ENCODE measurements at places on chromosomes 4 and X.
A peak's percentile ranks its signal among the peaks of the same experiment; 100 is the strongest.

DNA sequence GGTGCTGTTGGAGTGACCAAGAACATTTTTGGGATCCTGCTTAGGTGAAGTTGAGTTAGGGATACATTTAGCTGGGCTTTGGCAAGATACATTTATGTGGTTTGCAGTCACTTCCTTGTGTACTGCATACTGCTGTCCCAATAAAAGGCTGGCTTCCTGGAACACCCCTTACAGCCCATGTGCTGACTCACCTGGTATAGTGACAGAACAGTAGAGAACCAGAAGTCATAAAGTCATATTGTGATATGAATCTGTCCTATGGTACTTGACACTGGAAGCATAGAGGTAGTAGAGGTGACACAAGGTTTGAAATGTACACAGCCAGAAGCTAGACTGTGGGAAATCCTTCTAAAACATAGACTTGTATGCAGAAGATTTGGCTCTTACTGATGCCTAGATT lies 55.3 kb upstream of the SLC25A43 start:
- DNase-seq = no peak

GRCh38 chrX:109654516-109655109 lies 29.6 kb upstream of the KCNE5 start:
- no peak for DNase-seq

DNA sequence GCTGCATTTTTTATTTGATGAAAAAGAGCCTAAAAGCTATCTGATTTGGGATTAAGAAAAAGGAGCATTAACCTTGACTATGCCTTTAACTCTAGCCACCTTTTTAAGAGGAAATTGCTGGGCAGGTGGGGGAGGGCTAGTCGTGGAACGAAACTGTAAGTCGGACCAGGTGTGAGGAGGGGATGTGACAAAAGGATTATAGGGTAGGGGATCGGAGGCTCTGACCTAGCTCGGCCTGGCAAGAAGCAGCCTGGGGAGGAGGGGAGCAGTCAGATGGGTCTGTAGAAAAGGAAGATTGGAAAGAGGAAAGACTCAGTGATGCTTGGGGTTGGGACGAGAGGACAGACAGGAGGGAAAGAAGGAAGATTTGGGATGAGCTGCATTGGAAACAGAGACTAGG lies 21.1 kb upstream of the SPCS3 start:
- DNase-seq = no peak

GRCh38 chrX:8984231-8984630 lies 49.7 kb downstream of the FAM9B start:
- no peak for DNase-seq

DNA sequence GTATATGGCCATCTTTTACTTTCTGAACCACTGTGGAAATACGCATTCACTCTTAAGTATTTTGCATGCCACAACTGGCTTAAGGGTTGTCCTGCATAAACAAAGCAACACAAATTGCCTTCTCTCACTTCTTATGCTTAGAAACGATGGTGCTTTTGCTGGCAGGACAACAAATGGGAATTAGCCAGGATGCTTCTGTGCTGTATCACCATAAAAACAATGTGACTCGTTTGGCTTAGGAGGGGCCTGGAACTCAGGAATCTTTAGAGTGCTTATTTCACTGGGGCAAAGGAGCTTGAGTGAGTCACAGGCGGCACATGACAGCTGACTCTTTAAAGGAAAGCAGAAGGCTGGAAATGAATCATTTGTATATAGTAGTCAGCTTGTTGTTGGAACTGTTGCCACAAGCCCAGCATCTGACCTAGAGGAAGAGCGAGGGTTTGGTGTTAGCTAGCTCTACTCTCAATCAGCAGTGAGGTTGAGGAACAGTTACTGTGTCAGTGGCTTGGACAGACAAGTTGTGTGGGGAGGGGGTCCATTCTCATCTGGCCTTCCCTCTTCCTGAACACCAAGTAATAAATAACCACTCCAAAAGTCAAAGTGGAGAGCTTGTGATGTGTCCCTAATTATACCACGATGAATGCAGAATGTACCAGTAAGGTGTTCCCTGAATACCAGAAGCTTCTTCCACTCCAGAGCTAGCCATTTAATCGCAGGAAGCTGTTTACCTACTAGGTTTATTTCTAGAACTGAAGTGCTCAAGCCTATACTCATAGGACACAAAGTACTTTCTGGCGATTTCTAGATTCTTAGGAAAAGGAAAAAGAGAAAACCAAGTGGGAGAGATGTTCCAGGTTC lies 293.1 kb downstream of the CAMK2D start:
- DNase-seq = peak; percentile 98

DNA sequence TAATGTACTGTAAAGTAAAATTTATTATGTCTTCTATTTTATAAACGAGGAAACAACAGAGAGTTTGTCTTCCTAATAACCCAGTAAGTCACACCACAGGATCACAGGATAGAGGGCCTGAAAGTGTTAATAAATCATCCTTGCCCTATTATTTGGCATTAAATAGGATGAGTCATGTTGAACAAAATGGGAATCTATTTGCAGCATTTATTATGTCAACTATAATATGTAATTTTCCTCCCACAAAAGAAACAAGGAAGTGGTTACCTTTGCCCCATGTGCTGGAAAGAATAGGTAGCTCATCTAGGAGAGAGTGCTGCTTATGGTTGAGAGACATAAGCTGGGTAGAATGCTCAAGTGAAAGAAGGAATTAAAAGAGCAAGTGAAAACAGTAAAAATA lies 237.6 kb upstream of the NDST3 start:
- DNase-seq = no peak

GRCh38 chrX:103215425-103215991 lies 600 bp downstream of the BEX4 start:
- no peak for DNase-seq

GRCh38 chrX:150958177-150958576 lies 25.0 kb upstream of the HMGB3 start:
- DNase-seq = no peak

GRCh38 chr4:121707344-121707743 lies 10.6 kb upstream of the ANXA5 start:
- no peak for DNase-seq

DNA sequence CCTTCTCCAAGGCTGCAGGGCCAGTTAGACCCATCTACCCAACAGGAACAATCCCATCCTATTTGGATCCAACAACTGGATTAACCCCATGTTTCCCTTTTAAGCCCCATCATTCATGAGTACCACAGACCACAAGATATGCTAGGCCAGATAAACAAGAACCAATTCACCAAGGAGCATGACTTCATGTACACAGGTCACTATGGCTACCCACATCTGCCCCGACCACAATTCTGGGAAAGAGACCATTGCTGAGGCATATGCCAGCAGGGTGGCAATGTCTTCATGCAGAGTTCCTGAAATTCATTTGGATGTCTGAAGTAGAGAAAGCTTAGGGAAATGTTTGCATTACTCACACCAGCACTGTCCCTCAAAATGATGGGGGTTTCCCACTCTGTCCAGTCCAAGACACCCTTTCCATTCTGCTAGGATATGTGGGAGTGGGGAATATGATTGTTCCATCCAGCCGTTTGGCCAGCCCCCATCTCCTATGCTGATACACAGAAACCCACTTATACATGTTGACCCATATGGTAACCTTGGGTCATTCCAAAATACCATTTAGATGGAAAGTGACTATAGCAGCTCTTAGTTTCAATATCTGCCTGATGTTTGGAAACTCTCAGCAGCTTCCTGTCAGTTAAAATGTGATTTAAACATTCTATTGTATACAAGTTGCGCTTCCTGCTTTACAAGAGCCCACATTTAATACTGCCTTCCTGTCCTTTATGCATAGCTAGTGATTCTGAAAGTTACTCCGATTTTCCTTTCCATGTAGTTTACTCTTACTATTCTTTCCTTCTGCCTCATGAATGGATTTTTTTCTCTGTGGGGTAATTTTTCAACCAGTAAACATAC lies 129.0 kb downstream of the AMMECR1 start:
- no peak for DNase-seq

DNA sequence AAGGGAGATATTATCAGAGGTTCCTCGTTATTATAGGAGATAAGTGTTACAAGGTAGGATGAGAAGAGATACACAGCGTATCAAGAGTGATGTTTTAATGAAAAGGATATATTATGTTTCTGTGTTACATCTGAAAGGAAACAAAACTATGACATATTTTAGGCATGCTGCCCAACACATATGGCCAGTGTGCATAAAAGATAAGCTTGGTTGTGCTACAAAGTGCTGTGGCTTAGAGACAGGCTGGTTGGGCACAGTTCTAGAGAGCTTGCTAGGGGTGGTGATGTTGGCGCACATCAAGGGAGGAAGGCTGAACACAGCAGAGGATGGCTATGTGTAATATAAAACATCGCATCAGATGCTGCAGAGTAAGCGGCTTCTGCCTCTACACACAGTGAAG lies 42.4 kb downstream of the TRAM1L1 start:
- DNase-seq = no peak

DNA sequence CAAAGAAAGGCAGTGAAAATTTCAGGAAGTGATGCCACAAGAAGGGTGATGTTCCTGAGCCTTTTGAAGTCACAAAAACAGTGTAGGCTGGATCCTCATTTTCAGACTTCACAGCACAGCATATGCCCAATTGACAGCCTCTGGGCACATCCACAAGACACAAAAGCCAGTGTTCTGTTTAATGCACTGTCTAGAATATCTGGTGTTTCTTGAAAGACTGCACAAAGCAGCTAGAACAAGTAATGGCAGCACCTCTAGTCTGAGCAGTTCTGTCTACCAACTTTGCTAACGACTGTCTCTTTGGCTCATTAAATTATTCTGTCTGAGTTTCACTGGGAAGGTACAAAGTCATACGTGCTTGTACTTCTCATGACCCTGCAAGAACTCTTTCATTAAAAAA lies 417.1 kb upstream of the GALNT7 start:
- DNase-seq = no peak

DNA sequence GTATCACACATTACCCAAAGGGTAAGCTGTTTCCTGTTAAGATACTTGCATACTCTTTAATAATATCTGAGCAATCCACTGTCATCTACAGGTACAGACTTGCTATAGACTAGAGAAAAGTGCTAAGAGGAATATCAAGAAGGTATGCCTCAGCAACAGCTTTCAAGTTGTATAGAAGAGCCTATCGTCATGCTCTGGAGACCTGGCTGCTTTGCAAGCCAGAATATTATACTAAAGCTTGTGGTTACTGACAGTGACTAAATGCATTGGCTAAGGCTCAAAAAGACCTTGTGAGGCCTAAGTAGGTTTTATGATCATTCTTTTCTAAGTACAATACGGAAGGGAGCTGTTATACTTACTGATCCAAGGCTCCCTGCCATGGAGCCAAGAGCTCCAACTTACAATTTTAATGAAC lies 11.3 kb downstream of the LAMP2 start:
- DNase-seq = no peak

DNA sequence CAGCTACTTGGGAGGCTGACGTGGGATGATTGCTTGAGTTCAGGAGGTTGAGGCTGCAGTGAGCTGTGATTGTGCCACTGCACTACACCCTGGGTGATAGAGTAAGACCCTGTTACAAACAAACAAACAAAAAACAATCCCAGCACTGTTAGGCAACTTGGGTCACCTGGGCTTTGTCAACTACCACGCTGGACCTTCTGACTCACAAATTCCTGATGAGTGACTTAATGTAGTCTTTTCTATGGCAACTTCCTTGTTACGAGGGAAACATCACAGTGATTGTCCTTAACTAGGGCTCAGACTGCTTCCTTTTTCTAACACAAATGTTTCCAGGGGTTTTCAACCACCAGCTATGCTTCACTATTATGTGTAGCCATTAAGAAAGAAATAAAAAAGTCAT lies 128.8 kb upstream of the GPC4 start:
- peak; percentile 67 for DNase-seq

GRCh38 chrX:150887906-150888465 lies 10.5 kb downstream of the CD99L2 start:
- DNase-seq = no peak

GRCh38 chrX:1444561-1445500 lies 7.9 kb downstream of the ASMTL start:
- DNase-seq = no peak

- no peak for DNase-seq
Observed at GRCh38 chrX:80282535-80282934, 137.7 kb upstream of the TENT5D start.

DNA sequence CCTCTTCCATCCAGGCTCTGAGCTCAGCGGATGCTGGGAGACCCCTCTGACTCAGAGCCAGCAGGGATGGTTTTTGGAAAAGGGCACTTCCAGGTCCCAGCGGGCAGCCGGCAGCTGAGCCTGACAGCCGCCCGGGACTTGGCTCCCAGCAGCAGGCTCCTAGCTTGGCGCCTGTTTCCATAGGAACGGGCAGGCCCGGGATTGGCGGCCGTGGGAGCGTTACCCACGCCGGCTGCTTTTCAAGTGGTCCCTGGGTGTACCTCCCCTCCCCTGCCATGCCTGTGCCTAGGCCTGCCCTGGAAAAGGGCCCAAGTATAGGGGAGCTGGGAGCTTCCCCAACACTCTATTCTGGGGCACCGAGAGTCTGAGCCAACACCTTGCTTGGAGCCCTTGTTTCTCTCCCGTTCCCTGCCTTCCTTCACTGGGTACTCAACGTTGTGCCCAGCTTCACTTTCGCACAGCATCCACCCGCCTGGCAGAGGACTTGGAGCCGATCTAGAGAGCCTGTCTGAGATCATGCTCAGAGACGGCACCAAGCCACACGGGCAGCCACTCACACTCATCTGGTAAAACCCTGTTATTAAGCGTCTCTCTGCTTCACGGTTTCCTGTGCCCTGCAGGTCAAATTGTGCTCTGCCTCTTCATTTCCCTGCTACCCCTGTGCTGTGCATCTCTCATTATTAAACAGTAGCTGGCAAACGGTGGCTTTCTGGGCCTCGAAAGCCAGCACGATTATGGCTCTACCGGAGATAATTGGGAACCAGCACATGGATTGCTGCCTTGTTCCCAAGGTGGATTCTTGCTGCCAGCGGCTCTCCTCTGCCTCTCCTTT lies 521.5 kb downstream of the BCOR start:
- no peak for DNase-seq

GRCh38 chr4:184693056-184693455 lies 40.8 kb downstream of the CENPU start:
- no peak for DNase-seq

GRCh38 chr4:165326831-165327210 lies 648 bp upstream of the MSMO1 start:
- DNase-seq = no peak

GRCh38 chr4:158274636-158275035 lies 64.3 kb downstream of the TMEM144 start:
- DNase-seq = no peak
